ENCODE measurements at places on chromosomes 5 and 9.
A peak's percentile ranks its signal among the peaks of the same experiment; 100 is the strongest.

DNA sequence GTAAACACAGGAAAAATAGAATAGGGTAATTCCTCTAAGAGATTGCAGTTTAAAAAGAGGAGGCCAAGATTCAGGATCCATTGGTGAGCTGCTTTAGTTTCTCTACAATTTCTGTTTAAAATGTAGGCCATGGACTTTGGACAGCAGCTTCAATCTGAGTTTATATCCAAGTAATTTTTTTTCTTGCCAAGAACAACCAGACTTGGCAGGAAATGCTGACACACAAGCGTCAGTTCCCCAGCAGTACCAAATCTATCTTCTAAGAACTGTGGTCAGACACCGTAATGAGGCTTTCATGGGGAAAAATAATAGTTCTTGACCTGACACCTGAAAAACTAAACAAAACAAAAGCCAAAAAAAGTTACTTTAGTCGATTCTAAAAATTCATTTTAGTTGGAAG, 528.8 kb downstream of the CSNK1G3 start:
- DNase-seq = no peak

DNA sequence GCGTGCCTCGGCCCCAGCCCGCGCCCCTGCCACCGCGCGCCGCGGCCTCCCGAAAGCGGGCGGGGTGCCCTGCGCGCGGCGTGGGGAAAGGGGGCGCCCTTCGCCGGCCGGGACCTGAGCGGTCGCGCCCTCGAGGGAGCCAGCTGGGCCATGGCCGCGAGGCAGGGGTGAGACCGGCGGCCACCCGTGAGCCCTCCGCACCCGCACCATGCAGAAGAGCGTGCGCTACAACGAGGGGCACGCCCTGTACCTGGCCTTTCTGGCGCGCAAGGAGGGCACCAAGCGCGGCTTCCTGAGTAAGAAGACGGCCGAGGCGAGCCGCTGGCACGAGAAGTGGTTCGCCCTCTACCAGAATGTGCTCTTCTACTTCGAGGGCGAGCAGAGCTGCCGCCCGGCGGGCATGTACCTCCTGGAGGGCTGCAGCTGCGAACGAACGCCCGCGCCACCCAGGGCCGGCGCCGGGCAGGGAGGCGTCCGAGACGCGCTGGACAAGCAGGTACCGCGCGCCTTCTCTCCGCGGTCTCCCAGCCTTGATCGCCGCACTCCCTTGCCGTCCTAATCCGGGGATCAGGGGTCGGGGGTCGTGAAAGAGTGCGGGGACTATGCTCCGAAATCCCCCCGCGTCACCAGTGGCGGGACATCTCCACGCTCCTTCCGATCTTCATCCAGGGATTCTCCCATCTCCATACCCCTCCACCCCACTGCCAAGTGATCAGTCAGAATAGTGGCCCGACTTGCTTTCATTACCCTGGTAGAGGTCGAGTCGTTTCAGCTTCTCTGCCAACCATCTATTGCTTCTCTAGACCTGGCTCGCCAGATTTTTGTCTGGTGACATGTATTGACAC, 590 bp downstream of the RASGRF2 start:
- DNase-seq = peak; percentile 57

DNA sequence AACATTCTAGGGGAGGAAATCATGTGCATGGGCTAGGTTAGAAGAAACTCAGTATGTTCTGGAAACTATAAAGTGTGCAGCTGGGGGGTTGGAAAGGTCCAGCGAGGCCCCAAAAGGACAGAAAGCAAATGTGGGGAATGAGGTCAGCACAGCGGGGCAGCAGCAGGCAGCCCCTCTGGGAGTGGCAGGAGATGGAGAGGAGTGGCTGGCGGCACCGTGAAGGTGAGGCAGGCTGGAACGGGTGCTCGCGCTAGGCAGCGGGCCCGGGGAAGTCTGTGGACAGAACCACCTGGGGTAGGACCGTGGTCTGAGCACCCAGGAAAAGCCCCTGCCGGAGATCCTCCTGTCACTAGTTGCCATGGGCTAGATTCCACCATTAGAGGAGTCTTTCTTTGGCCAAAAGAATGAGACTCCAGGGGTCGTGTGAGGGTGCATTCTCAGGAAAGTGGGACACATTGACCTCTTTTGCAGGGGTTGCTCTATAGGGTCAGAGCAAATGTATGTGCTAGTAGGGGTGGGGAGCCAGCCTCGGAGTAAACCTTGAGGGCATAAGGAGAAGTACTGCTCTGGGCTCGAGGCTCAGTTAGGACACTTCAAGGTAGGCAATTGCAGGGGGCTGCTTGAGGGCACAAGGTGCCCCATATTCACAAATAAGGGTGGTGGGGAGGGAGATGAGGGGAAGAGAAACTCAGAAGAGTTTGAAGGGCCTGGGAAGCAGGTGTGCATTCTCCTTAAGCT, 61.2 kb downstream of the IL6ST start:
- DNase-seq = no peak

- no peak for DNase-seq
Measured at GRCh38 chr5:60803712-60804111, 40.4 kb downstream of the ELOVL7 start.

All from NCI-H526 (cell line).